Lower lobe of right lung (tissue), 2 donors: ENCODE measurements at places on chromosomes 16 and 17. TPM values are rescaled to one million over a fixed set of nuclear protein-coding genes. Genes with fewer than 3 reads are reported as not detected.

DNASE1L2 gene
- total RNA-seq: 2.0 TPM

NUP85 gene
- total RNA-seq: 66.8 TPM

SLC5A11 gene
- 0.27 TPM for total RNA-seq

DNA sequence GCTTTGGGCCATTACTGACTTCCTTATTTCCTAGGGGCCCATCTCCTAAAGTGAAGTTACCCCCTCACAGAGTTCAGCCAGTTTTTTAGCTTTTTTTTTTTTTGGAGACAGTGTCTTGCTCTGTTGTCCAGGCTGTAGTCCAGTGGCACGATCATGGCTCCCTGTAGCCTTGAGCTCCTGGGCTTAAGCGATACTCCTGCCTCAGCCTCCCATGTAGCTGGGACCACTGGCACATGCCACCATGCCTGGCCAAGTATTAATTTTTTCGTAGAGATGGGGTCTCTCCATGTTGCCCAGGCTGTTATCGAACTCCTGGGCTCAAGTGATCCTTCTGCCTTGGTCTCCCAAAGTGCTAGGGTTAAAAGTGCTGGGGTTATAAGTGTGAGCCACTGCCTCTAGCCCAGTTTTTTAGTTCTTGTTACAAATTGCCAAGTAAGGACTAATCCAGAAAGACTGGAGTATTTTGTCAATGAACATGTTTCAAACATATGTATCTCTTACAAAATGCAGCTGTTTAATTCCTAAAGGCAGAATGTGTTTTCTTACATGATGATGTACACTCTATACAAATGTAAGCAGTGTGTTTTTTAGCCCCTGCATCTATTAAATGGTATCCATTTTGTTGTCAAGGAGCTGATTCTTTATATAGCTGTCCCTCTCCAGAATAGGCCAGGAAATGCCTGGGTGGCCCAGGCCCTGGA lies 49.1 kb upstream of the IL34 start:
- DNase-seq: no peak

GRCh38 chr17:13362341-13363122 lies 239.2 kb downstream of the HS3ST3A1 start:
- DNase-seq: no peak

DNA sequence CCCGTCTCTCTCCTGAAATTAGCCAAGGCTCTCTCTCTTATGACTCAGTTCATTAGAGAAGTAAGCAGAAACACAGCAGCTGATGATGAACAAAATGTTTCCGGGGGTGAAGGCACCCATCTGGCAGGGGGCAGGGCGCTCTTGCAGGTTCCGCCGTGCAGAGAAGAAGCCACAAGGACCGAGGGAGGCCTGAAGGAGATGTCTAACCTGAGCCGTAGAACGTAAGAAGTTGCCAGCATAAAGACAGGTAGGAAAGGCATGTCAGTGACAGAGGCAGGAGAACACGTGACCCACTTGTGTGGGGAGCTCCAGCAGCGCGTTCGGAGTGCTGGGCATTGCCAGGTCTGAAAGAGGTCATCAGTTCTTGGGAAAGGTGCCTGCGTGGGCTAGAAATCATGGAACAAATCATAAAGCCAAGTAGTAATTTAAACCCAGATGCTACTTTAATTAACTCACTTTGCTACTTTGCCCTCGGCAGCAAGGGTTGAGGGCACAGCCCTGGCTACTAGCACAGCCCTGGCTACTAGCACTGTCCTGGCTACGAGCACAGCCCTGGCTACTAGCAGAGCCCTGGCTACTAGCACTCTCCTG lies 198.6 kb downstream of the RPTOR start:
- no peak for DNase-seq

- DNase-seq: no peak
Observed at GRCh38 chr16:78915811-78916345, 684.7 kb downstream of the MAF start.

GRCh38 chr17:40436636-40437035 lies 6.6 kb upstream of the IGFBP4 start:
- DNase-seq: no peak

GRCh38 chr16:78396673-78397072 lies 297.2 kb downstream of the WWOX start:
- DNase-seq: no peak
